ENCODE measurements at places on chromosomes 1 and 21.

GRCh38 chr1:46723901-46724300, 5.0 kb upstream of the EFCAB14 start:
- DNase-seq = no peak

GRCh38 chr1:223748773-223749733, 36.7 kb downstream of the CAPN2 start:
- no peak for DNase-seq

- no peak for DNase-seq
Observed at GRCh38 chr21:40074198-40074597, 207.0 kb downstream of the PCP4 start.

- DNase-seq = no peak
Observed at GRCh38 chr21:41701749-41702148, 65.1 kb downstream of the RIPK4 start.

- no peak for DNase-seq
Observed at GRCh38 chr21:34844013-34844923, 175.5 kb downstream of the CLIC6 start.

- DNase-seq = no peak
Observed at GRCh38 chr1:156750711-156751450, 594 bp downstream of the HDGF start.

DNA sequence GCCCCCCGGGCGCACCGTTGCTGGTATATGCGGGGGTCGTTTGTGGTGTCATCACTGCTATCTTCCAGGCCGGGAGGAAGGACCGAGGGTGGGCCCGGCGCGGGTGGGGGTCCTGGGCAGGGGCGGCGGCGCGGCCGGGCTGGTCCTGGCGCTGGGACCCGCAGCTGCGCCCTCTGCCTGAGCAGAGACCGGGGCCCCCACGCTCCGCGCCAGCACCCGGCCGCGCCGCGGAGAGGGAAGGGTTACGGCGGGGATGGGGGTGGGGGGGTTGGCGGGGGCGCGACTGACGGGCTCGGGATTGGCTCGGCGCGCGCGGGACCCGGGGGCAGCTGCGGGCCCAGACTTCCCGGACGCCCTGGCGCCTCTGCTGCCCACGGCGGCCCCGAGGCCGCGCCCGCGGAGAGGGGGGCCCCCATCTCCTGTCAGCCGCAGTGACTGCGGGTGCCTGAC, 13.8 kb upstream of the SAMD11 start:
- no peak for DNase-seq

DNA sequence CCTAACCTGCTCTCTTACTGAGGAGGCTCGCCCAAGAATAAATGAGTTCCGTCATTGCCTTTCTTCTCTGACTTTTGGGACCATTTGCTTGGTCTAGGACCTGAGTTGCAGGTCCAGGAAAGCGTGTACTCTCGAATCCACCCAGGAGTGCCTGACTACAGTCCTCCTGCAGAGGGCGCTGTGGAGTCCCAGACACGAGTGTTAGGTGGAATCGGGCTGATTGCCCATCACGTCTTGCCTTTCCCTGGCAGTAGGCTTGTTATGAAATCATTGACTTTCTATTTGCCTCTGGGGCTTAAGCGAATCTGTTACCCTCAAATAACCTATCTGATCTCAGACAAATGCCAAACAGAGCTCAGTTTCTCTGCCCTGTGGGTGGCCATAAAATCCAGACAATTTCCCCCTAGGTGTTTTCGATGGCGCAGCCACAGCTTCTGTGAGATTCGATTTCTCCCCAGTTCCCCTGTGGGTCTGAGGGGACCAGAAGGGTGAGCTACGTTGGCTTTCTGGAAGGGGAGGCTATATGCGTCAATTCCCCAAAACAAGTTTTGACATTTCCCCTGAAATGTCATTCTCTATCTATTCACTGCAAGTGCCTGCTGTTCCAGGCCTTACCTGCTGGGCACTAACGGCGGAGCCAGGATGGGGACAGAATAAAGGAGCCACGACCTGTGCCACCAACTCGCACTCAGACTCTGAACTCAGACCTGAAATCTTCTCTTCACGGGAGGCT, at the start of gene IL20:
Gene IL20 (plus strand): TSS at position 685 of the 733 bp plus-strand sequence. CDS start 230 bp downstream, outside the sequence.
- DNase-seq = peak; percentile 50
